CD4-positive, alpha-beta T cell treated with Interleukin-15 for 4 hours (primary cell): ENCODE measurements at places on chromosomes 12 and 14.

- no peak for DNase-seq
Measured at GRCh38 chr14:93322929-93323599, 9.8 kb downstream of the BTBD7 start.

- no peak for DNase-seq
Measured at GRCh38 chr14:39841088-39841487, 408.9 kb upstream of the FBXO33 start.

DNA sequence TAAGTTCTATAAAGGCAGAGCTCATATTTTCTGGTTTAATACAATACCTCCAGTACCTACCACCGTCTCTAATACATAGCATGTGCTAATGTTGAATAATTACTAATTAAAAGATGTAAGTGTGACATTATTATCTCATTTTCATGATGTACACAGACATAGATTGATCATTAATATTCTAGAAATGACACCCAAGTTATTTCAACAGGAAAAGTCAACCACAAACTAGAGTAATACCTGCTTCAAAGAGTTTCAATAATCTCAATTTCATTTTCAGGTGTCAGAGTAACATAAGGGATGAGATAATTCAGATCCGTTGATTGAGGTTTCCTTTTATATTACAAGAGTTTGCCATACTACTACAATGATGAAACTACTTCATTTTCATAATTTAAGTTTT is 388.9 kb downstream of the SOX5 start:
- no peak for DNase-seq

DNA sequence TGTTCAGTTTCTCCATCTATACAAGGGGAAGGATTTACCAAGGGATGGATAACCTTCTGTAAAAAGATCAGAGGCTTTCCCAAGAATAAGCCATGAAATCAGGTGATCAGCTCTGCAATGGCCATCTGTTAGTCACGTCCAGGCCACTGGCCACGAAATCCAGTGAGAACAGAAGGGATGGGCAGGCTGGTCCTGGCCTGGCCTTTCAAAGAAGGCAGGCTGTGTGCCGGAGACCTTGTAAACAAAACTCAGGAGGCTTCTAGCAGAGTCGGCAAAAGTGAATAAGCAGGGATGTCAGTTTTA is 68.5 kb downstream of the RNF34 start:
- no peak for DNase-seq

DNA sequence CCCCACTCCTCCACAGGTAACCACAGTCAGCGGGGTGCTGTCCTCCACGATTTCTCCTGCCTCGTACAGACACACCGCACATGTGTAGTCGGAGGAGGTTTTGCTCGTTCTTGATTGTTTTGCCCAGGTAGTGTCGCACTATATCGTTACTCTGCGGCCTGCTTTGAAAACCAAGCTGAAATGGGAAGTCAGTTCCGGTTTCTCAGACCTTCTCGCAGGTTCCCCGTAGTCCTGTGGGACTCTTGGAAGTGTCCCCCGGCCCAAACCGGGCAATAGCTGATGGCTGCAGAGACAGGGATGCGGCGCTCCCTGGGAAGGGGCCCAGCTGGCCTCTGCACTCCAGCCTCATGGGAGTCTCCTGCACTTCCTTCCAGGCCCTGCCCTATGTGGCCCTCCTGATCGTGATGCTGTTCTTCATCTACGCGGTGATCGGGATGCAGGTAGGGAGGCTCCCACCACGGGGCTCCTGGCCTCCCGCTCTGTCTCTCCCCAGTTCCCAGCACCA is 141.3 kb upstream of the FKBP4 start:
- DNase-seq: no peak

DNA sequence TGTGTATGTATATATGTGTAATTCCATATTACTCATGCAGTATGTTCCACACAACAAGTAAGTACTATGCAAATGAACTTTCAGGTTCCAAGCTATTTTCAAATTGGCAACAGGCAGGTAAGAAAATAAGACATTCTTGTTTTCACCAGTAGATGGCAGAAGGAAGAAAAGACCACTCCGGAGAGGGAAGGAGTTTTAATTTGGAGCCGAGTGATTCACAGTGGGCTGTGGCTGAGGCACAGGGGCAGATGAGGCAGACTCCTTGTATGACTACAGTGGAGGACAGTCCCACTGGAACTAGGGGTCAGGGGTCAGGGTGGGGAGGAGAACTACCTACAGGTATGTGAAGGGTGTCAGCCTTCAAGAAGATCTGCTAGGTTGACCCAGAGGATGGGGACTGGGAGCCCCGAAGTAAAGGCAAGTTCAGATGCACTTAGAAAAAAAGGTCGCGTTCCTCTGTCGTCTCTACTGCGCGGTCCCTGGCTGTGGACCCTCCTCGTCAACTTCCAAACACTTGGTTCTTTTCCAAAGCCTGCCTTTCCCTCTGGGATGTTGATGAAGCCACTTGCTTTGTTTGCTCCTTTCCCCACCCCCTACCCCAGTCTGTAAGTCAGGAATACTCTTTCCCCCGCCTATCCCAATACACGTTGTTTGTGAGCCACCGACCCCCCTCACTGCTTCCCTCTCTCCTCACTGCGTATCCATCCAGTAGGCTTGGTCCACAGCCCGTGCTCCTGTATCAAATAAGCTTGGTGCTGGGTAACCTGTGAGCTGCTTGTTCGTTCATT is 24.1 kb downstream of the DDX47 start:
- peak; percentile 63 for DNase-seq

GRCh38 chr12:94969424-94969823 is 34.1 kb downstream of the NDUFA12 start:
- DNase-seq: no peak

DNA sequence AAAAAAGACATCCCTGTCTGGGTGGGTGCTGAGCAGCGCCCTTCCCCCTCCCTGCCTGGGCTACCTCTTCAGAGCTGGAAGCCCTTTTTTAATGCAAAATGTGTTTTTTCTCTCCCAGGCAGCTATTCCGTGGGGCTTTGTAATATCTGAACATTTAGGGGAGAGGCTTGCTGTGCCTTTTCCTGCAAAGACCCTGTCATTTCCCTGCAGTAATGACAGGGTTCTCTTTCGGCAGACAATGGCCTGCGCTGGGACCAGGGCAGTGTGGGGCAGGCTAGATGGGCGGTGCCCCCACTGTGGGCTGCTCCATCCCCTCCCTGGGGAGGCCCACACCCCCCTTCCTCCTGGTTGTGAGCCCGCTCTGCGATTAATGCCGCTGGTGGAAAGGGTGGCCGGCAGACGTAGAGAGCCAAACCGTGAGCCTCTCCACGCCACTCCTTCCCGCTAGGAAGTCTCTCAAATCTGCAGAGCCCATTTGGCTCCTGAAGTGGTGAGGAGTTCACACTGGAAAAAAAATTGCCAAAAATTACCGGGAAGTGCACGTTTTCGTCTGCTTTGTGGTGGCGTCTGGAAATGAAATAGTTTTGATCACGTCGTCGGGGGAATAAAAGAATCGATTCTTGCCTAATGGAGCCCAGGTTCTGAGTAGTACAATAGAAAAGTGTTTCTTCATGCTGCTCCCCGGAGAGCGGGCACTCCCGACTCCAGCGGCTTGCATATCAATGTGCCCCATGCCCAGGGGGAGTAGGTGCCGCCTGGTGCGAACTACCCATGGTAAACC is 31.5 kb downstream of the KIF26A start:
- DNase-seq: no peak

DNA sequence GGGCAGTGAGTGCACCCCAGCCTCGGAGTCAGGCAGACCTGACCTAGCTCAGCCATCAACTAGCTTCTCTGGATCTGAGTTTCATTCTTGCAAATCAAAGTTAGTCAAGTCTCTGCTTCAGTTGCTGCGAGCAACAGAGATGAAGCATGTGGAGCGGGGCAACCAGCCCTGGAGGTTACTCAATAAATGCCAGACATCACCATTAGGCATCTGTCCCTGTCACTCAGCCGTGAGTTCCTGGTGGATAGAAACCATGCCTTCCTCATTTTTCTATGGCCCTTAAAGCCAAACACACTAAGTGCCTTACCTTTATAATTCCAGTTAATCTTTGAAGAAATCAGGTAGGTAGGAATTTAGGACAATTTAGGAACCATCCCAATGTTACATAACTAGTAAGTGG is 19.3 kb downstream of the RFX4 start:
- DNase-seq: no peak

GRCh38 chr12:122659579-122659978 is 43.6 kb downstream of the HCAR2 start:
- DNase-seq: no peak
